ENCODE measurements at places on chromosomes 16 and 17. TPM values are rescaled to one million over a fixed set of nuclear protein-coding genes. Genes with fewer than 3 reads are reported as not detected.

Gene LRRC37A
- total RNA-seq = 0.51 TPM

Gene HOXB4
- 0.90 TPM for total RNA-seq

DNA sequence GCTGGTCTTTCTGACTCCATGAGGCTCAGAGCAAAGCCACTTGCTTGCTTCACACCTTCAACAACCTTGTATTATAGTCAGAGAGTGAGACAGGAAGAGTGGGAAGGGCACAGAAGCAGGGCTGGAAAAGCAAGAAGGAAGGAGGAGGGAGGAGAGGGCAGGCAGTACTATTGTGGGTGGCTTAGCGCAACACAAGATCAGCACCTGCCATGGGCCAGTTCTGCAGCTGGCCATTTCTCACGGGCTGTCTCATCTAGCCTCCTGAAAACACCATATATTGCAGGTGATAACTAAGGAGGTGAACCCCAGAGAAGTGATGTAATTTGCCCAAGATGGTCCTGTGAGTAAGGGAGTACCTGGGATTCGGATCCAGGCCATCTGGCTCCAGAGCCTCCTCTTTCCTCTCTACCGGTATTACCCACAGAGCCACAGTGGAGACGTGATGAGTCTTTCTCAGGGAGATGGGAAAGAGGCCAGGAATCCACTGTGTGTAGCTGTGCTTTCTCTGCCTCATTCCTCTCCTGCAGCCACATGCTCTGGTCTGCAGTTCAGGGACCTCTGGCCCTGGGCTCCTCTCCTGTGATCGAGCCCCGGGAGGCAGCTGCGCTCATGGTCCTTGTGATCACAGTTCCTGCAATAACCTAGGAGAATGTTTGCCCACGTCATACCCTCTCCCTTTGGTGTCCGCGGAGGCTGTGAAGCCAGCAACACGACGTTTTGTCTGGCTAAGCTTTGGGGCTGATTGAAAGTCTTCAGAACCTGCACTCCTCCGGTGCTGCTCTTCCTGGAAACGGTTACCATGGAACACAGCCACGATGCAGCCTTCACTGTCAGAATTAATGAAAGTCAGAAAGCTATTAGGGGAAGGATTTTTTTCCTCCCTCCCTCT, 178.1 kb upstream of the CCL2 start:
- DNase-seq = no peak

DNA sequence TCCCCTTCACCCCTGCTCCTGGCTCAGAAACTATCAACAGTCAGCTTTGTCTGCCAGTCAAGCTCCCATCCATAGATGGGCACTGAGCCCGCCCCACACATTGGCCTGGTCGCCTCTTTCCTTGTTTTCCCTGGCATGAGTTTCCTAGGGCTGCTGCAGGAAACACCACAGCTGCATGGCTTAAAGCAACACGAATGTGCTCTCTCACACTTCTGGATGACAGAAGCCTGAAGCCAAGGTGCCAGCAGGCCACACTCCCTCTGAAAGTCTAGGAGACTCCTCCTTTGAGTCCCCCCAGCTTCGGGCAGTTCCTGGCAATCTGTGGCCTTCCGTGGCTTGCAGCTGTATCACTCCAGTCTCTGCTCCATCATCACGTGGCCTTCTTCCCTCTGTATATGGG, 69.9 kb downstream of the TBC1D16 start:
- DNase-seq = peak; percentile 48

GRCh38 chr17:147796-148740, 10.7 kb downstream of the SCGB1C2 start:
- DNase-seq = no peak

Gene KRTAP2-1
- not detected for total RNA-seq

GRCh38 chr16:28549301-28549899, 4.3 kb upstream of the SGF29 start:
- DNase-seq = peak; percentile 48

Gene BAIAP3
- total RNA-seq = 1.6 TPM

DNA sequence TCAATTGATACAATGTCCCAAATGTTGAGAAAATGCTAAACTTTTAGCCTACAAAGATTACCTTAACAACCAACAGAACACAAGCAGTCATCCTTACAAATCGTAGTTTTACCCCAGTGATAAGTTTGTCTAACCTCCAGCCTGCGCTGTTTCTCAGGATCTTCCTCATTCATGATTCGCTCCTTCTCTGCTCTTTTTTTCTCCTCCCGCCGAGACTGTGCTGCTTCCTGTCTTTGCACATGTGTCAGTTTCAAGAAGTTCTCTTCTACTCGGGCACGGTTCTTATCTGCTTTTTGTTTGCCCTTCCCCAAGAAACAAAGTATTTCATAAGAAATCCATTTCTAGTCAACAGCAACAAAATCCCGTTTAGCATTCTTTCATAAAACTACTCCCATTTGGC, 10.2 kb upstream of the STRADA start:
- DNase-seq = no peak

Gene CCL13
- total RNA-seq = not detected

DNA sequence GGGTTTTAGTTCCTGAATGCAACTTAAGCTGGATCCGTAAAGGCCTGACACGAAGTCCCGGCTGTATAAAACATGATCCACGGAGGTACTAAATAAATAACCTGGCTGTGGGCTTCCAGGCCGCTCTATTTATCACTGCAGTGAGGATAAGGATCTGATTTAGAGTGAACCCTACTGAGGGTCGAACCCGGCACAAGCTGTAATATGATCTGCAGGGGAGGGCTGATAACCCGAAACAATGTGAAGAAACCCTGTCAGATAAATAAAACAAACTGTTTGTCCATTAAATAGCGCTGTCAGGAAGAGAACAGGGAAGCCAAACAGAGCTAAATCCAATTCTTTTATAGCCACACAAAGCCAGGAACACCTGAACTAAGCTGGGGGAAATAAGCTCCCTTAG, 375.6 kb upstream of the SALL1 start:
- no peak for DNase-seq

GRCh38 chr16:28587386-28587785, 9.5 kb downstream of the SULT1A2 start:
- peak; percentile 33 for DNase-seq

- no peak for DNase-seq
These were observed 43.9 kb upstream of the AQP8 start for GRCh38 chr16:25172831-25173230.

GRCh38 chr17:32772453-32773025, 104.4 kb downstream of the MYO1D start:
- no peak for DNase-seq

All from dermis microvascular lymphatic vessel endothelial cell (primary cell).